ENCODE measurements at places on chromosomes 12 and 14.

- DNase-seq: no peak
Observed at GRCh38 chr14:101369194-101369915, 191.9 kb upstream of the DIO3 start.

- no peak for DNase-seq
Observed at GRCh38 chr12:86929962-86930361, 673.8 kb upstream of the MGAT4C start.

DNA sequence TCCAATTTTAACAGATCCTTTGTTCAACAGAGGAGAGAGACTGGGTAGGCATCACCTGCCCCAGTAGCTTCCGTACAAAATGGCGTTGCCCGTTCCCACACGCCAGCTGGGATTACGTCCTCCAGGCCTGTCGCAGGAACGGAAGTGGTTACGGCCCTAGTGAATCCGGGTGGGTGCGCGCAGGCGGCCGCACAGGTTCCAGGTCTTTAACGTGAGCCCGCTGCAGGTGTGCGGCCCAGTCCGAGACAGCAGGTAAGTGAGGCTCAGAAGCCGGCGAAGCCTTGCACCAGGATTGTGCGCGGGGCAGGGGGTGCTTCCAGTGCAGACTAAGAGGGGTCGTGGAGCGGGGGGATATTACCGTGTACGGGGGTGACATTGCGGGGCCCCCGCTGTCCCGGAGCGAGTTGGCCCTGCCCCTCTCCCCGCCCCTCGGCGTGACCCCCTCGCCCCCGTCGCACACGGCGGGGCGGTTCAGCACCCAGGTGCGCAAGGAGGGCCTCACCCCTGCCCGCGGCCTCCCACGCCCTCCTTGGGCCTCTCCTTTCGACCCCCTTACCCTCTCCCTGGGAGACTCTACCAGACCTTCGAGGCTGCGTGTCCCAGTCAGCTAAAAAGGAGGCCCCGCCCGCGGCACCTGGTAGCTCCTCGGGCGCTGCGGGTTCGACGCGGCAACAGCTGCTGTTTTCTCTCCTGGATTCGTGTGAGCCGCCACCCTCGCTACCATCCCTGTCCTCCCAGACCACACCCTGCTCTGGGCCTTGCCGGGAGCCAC is at the start of gene EXD2:
Gene EXD2 (plus strand): TSS at position 159 of the 772 bp plus-strand sequence. CDS start 17,973 bp downstream, outside the sequence.
- DNase-seq: peak; percentile 46

DNA sequence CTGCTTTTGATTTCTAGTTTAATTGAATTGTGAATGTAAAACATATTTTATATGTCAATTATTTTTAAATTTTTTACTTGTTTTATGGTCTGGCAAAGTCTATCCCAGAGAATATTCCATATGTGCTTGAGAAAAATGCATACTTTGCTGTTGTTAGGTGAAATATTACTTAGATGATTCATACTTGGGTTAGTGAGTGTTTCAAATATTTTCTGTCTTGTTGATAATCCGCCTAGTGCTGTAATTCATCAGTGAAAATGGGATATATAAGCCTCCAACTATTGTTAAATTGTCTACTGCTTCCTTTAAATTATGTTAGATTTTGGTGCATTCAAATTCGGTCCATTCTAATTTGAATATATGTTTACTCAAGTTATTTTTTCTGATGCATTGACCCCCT is 395.5 kb downstream of the LRFN5 start:
- DNase-seq: no peak

GRCh38 chr12:20505056-20505455 is 136.7 kb downstream of the PDE3A start:
- DNase-seq: no peak

GRCh38 chr12:66071549-66071948 is 59.0 kb downstream of the LLPH start:
- no peak for DNase-seq

- DNase-seq: no peak
Observed at GRCh38 chr14:74459289-74459946, 33.4 kb upstream of the SYNDIG1L start.

DNA sequence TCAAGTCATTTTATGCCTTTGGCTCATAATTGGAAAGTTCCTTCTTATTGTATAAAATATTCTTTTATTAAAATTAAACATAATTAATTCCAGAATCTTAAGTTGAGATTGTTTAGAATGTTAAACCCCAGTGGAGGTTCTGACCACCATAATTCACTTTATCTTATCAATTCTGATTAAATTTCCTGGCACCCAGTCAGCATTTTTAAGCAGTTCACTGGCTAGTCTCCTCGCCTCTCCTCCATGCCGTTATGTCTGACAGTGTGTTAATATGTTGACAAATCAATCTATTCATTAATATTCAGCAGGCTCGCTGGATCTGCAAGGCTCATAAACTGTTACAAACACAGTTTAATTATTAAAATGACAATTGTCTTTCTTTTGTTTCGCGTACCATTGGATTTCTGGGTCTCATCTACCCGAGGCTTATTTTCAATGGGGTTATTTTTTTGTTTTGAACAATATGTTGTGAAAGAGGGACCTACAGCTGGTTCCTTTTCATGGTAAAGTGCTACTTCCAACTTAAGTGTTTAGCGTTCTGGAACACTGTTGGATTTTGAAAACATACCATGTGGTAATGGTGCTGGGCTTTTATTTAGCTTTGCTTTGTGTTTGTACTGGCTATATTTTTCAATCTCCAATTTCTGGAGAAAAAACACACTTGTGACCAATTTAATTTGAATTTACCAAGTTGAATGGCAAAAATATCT is 339.7 kb downstream of the PRKD1 start:
- DNase-seq: no peak

DNA sequence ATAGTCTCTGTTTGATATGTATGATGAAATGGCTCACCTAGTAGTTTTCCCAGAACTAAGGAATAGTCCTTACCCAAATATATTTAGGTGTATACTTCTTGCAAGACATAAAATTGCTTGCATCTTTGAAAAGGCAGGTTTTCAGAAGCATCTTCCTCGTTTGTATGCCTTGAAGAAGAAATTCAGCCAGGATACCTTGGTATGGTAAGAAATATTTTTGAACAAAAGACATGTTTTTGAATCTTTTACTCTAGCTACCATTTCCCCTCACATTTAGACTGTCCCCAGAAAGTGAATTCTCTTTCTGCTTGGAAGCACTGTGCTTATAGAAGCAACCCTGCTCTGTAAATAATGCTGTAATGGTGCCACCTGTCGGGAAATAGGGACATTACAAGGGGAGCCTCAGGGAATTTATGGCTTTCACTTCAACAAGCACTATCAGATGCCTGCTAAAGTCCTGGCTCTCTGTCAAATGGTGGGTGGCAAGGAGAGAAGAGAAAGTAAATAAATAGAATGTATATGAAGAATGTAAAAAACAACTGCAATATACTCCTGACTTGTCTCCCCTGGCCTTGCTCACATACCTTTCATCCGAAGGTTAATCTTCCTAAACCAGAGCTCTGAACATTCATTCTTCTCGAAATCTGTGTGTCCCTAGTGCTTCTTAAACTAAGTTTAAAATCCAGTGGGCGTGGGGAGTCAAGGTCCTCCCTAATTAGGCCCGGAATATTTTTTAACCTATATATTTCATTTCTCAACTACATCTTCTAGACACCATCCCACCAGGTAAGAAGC is 6.1 kb downstream of the CCDC184 start:
- DNase-seq: no peak

GRCh38 chr14:84770030-84770429 is 759.9 kb upstream of the FLRT2 start:
- no peak for DNase-seq

DNA sequence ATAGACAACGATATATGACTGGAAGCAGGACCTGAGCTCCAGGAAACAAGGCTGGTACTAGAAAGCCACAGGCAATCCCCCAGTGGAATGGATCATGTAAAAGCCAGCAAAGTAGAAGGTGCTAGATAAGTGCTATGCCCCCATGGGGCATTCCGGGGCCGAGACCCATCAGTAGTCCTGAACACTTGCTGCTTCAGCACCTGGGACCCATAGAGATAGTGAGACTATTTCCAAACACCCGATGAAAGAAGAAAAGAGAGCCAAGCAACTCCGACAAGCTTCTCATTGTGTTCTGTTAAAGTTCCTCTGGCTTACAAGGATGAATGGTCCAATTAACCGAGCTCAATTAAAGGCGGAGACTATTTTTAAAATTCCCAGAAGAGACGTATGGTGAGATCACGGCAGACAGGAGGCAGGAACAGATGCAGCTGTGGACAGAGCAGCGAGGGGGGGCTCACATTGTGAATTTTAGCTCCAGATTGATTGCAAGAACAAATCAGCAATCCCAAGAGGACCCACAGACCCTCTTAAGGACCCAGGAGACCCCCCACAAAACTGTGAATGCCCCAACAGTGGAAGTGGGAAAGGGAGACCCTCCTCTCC is 142.5 kb upstream of the OVCH1 start:
- DNase-seq: no peak

DNA sequence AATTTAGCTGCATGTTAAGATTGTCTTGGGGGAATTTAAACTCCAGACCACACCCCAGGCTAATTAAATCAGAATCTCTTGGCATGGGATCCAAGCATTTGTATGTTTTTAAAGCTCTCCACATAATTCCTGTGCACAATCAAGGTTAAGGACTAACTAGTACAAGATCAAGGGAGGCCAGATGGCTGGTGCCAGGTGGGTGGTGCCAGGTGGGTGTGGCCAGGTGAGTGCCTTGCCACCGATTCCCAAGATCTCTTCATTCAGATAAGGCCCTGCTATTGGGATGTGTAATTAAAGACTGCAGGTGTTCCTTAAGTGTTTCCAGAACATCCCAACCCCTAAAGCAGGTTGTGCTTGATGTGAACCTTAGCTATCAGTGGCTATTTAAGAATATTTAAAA is 75.1 kb downstream of the NRXN3 start:
- DNase-seq: no peak

DNA sequence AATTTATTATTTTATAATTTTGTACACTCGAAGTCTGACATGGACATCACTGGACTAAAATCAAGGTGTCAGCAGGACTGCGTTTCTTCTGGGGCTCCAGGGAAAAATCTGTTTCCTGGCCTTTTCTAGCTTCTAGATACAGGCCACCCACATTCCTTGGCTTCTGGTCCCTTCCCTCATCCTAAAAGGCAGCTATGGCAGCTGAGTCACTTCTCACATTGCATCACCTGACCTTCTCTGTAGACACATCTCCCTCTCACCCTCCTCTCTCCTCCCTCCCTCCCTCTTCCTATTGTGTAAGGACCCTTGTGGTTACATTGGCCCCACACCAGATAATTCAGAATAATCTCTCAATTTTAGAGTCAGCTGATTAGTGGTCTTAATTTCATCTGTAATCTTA is 92.4 kb downstream of the RPS6KA5 start:
- DNase-seq: no peak

GRCh38 chr14:22522466-22522957 is 66.5 kb downstream of the DAD1 start:
- no peak for DNase-seq

GRCh38 chr12:43273467-43273866 is 278.5 kb downstream of the ADAMTS20 start:
- DNase-seq: no peak

GRCh38 chr12:80001562-80001961 is 66.7 kb upstream of the PPP1R12A start:
- DNase-seq: no peak

DNA sequence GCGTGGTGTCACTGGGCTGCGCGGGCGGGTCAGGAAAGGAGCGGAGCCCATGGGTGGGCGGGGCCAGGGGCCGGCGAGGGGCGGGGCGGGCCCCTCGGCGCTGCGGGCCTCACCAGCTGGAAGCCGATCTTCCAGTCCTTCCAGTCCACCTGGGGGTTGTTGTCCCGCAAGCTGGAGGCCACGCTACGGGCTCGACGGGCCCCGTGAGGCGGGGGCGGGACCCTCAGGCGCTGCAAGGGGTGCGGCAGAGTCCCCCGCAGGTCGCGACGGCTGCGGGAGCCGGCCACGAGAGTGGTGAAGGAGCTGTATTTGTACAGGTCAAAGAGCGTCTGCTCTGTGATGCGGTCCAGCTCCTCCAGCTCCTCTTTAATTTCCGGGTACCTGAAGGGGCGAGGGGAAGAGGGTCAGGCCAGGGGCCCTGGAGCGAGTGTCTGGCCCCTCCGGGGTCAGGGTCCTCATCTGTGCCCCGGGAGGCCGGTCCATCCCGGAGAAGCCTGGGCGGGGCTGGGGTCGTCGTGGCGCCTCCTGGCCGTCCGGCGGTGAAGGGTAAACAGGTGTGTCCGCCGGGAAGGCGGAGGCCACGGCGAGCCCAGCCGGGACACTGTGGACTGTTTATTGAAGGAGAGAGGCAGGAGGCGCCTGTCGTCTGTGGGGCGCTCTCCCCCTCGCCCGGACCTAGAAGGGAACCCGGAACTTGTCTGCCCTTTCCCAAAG is 11.9 kb downstream of the SCNN1A start:
- peak; percentile 31 for DNase-seq

- no peak for DNase-seq
Observed at GRCh38 chr14:54316652-54317051, 80.2 kb upstream of the CDKN3 start.

GRCh38 chr14:72631401-72631800 is 262.5 kb downstream of the DPF3 start:
- no peak for DNase-seq

- no peak for DNase-seq
Observed at GRCh38 chr12:48351022-48351708, 446 bp upstream of the ZNF641 start.

DNA sequence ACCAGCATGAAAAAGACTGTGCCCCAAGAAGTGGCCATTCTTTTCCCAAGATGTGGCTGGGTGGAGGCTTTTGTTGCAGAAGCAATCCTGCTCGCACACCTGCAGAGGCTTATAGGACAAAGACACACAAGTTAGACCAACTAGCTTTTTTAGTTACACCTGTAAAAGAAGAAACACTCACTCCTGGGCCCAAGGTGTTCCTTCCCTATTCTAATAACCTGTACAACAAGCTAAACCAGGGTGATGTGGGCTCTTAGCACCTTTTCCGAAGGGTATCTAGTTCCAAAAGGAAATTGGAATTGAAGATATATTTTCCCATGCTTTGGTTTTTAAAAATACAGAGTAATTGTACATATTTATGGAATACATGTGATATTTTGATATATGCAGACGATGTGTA is 31.0 kb downstream of the ENTPD5 start:
- no peak for DNase-seq

DNA sequence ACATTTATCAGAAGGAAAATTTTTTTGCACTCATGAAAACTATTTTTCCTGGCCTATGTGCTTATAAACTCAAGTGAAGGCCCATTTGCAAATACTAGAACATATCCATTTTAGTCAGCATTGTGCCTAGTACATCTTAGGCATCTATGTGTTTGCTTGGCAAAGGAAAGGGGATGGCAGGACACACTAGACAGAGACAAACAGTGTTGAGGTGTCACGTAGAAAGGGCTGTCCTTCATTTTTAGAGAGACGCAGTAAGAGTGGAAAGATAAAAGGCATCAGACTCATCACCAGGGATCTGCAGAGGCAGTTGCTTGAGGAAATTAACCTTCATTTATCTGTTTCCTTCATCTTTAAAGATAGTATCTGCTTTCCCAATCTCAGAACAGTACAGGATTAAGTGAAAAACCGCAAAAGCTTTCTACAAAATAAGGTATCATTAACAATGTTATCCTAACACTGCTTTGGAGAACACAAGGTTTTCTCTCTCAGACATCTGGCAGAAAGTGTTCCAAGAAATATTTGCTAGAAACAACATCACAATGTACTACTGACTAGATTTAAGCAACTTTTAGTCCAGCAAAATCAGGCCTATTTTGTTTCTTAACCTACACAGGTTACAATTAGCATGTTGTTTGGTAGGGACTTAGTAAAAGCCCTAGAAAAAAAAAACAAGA is 2.0 kb downstream of the YBX3 start:
- no peak for DNase-seq

GRCh38 chr12:51777973-51778372 is 70.5 kb downstream of the FIGNL2 start:
- no peak for DNase-seq

Measured in stimulated activated CD4-positive, alpha-beta T cell treated with anti-CD3 and anti-CD28 coated beads, TNF-alpha, amount 100 ng/mL, for 1 hour (primary cell).